ENCODE measurements at places on chromosomes 4 and X. TPM values are rescaled to one million over a fixed set of nuclear protein-coding genes. Genes with fewer than 3 reads are reported as not detected.
A peak's percentile ranks its signal among the peaks of the same experiment; 100 is the strongest.

- peak; percentile 69 for DNase-seq
Measured at GRCh38 chr4:119498527-119498926, 130.1 kb downstream of the PDE5A start.

DNA sequence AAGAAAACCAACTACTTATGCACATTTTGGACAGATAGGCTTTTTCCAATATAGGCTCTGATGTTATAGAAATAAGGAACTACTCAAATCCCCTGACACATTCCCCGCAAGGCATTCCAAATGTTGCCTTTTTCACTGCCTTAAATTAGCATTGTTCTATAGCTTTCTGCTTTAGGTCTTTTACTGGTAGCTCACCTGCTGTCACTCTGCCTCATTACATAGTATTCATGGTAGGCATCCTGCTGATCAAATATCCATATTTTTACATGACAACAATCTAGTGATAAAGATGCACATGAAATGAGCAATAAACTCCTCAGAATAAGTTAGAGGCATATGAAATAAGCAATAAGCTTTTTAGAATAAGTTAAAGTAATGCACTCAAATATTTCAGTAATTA, 542.7 kb downstream of the FAM133A start:
- DNase-seq, result no peak

DNA sequence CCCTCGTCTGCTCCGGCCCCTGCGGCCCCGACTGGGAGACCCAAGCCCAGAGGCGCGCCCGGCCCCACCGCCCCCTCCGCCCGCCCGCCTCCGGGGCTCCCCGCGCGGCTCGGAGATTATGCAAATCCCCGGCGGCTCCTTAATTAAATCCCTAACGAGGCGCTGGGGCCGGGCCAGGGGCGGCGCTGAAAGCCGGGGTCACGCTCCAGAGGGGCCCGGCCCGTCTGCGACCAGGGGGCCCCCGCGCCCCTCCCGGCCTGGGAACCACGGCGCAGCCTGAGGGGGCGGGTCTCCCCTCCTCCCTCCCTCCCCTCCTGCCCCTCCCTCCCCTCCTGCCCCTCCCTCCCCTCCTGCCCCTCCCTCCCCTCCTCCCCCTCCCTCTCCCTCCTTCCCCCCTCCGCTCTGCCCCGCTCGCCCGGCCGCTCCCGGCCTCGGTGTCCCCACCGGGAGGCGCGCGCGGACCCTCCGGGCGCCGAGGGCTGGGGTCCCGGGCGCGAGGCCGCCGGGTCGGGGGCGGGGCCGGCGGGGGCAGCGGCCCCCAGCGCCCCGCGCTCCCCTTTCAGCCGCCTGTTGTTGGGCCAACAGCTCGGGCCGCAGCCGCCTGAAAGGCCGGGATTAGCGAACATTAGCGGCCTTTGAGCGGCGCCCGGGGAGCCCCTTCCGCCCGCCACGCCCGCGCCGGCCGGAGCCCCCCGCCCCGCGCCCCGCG, 25.9 kb upstream of the FGFR3 start:
- no peak for DNase-seq

DNA sequence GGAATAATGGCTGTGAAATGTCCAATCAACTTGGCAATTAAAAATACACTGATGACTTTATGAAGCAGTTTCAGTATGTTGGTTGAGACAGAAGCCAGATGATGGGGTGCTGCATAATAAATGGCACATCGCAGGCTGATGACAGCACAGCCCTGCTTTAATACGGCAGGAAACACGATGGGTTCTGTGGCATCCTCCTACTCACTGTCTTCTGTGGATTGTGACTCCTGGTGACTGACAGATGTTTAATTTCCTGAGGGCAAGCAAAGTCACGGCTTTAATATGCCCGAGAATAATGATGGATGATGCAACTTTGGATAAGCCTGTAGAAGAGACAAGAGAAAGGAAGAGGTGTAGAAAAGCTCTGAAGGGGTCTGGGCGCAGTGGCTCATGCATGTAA, 295.4 kb downstream of the TRIML1 start:
- DNase-seq, result no peak

- peak; percentile 68 for DNase-seq
Measured at GRCh38 chrX:63657821-63658220, 127.2 kb downstream of the ARHGEF9 start.

The CFAP299 gene
- not detected for total RNA-seq

- no peak for DNase-seq
Measured at GRCh38 chr4:83974111-83974780, 438.3 kb downstream of the GPAT3 start.

DNA sequence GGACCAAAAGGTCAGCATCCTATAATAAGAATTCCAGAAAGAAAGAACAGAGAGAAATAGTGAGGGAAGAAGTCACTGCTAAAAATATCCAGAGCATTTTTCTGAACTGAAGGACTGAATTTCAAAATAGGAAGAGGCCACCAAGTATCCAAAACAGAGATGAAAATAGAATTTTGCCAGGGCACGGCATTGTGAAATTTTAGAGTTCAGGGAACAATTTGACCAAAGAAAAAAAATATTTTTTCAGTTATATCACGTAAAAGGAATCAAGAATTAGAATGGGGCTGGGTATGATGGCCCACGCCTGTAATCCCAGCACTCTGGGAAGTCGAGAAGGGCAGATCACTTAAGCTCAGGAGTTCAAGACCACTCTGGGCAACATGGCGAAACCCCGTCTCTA, 65.4 kb downstream of the FGFBP1 start:
- peak; percentile 65 for DNase-seq

- DNase-seq, result no peak
Measured at GRCh38 chr4:46123913-46124755, at the start of gene GABRG1. GABRG1 (minus strand) TSS chr4:46124054; CDS start chr4:46123913, 141 bp downstream.

GRCh38 chr4:110032603-110033002, 119.9 kb downstream of the EGF start:
- DNase-seq, result no peak

GRCh38 chrX:155612312-155613224, at the start of gene TMLHE:
TMLHE (minus strand) TSS chrX:155612952; CDS start chrX:155545276, 67,676 bp downstream.
- peak; percentile 75 for DNase-seq

The PLRG1 gene
- 34.7 TPM for total RNA-seq

DNA sequence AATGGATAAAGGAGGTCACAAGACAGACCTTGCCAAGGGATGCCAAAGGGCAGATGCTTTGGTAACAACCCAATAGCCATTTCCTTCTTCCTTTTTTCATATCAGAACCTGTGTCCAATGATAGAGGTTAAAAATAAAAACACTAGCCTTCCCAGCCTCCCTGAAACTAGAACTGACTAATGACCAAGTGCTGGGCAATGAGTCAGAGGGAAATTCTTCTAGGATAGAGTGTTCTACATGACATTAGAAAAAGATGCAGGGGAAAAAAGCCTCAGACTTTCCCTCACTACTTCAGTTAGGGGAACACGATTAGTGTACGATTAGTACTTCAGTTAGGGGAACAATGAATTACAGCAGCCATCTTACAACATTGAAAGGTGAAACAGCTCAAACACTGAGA, 29.3 kb upstream of the FAM47C start:
- DNase-seq, result no peak

- DNase-seq, result no peak
Measured at GRCh38 chrX:145821291-145821897, 3.8 kb downstream of the SLITRK2 start.

The CXCL1 gene
- 18.0 TPM for total RNA-seq

The FGF2 gene
- total RNA-seq, result 20.8 TPM

GRCh38 chrX:103793545-103793940, 16.9 kb downstream of the PLP1 start:
- no peak for DNase-seq

- no peak for DNase-seq
Measured at GRCh38 chrX:9644335-9644734, 121.3 kb downstream of the GPR143 start.

- no peak for DNase-seq
Measured at GRCh38 chr4:22021106-22021505, 72.5 kb upstream of the KCNIP4 start.

GRCh38 chr4:76363556-76364290, 57.2 kb downstream of the STBD1 start:
- no peak for DNase-seq

GRCh38 chrX:130726661-130727060, 176.3 kb downstream of the ENOX2 start:
- no peak for DNase-seq

The NSG1 gene
- total RNA-seq, result not detected

The FAM149A gene
- 13.9 TPM for total RNA-seq

DNA sequence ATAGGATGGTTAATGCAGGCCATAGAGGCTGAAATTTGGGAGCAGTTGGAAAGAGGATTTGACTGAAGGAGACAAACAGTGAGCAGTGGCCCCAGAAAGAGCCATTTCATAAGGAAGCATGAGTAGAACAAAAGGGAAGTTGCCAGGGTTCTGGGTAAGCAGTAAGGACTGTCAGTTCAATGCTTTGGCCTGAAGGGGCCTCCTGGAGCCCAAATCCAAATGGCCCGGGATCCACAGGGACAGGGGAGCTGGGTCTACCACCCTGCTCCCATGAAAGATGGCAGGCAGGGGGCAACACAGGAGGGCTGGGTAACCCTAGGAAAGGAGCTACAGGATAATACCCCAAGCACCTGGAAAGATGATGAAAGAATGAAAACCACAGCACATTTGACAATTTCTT, 4.1 kb upstream of the INTS6L start:
- DNase-seq, result no peak

DNA sequence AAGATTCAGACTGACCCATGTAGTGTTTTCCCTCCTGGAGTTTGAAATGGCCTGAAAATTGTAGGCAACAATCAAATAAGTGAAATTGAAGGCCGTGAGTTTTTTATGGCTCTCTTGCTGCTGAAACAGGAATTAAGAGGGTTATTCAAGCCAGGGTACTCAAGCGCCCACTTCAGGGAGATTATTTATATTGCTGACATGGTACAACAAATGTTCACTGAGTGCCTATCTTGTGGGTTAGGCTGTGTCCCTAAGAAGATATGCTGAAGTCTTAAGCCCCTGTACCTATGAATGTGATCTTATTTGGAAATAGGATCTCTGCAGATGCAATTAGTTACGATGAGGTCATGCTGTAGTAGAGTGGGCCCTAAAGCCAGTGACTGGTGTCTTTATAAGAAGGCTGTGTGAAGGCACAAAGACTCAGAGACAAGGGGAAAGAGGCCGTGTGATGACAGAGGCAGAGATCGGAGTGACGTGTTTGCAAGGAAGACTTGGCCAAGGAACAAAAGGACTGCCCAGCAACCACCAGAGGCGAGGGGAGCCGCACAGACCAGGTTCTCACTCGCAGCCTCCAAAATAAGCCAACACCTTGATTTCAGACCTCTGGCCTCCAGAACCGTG, 72.9 kb downstream of the MED28 start:
- no peak for DNase-seq

The TRMT44 gene
- 39.8 TPM for total RNA-seq

The SOD3 gene
- 893 TPM for total RNA-seq

The AKAP14 gene
- total RNA-seq, result not detected

The FGF16 gene
- not detected for total RNA-seq

DNA sequence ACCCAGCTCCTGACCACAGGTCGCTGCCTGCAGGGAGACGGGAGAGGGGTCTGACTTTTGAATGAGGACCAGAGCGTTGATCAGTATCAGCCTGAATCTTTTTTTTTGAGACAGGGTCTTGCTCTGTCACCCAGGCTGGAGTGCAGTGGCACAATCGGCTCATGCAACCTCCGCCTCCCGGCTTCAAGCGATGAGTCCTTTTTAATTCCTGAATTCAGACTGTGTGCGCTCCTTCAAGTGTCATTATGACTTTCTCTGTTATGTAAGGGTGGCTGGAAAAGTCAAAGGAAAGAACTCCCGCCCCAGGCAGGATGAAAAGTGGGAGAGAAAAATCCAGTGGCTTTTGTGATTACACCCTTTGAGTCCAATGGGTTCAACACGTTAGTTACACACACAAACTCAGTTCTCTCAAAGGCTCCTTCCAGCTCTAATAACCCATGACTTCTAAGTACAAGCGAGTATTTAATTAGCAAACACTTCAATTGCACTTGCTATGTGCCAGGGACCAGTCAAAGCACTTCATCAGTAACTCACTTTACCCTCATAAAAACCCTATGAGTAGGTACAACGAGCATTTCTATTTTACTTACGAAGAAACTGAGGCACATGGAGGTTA, 44.4 kb downstream of the PDHA1 start:
- DNase-seq, result no peak

- DNase-seq, result no peak
Measured at GRCh38 chr4:62399242-62399641, 1199.1 kb downstream of the ADGRL3 start.

The BEX5 gene
- total RNA-seq, result not detected

DNA sequence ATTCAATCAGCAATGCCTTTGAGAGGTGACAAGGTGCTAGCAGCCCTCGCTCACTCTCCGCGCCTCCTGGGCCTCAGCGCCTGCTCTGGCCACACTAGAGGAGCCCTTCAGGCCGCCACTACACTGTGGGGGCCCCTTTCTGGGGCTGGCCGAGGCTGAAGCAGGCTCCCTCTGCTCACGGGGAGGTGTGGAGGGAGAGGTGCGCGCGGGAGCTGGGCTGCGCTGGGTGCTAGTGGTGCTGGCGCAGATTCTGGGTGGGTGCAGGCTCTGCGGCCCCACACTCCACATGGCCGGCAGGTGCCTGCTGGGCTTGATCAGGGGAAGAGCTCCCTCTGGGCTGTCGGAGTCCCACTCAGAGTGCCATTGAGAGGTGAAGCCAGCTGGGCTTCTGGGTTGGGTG, 351.0 kb downstream of the GASK1B start:
- no peak for DNase-seq

The CSN1S1 gene
- not detected for total RNA-seq

The MAGEA4 gene
- total RNA-seq, result not detected

The NR3C2 gene
- 42.3 TPM for total RNA-seq

GRCh38 chr4:90958256-90958895, 831.2 kb downstream of the CCSER1 start:
- no peak for DNase-seq

The TLR3 gene
- total RNA-seq, result 19.9 TPM

- DNase-seq, result no peak
Measured at GRCh38 chrX:73877687-73878086, 314.7 kb downstream of the CHIC1 start.

GRCh38 chrX:44063606-44064005, 90.4 kb upstream of the NDP start:
- DNase-seq, result no peak

The NSDHL gene
- 8.8 TPM for total RNA-seq

The DEFB131A gene
- not detected for total RNA-seq

DNA sequence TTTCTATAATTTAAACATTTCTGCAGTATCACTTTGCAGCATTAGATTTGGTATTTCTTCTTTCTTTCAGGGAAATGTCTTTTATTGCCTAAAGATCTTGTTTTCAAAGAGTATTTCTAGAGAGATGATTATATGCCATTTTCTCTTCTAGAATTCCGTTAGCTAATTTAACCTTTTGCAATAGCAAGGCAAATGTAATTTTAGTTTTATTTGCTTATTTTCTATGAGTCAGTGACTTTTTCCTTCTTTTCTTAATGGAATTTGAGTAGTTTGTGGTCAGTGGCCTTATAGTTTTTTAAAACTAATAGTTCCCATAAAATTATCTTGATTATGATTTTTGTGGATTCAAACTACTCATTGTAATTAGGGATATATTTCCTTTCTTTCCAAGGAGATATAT, 72.2 kb downstream of the CCKAR start:
- no peak for DNase-seq

GRCh38 chr4:89247951-89248350, 59.6 kb downstream of the GPRIN3 start:
- DNase-seq, result no peak

The FIP1L1 gene
- total RNA-seq, result 20.4 TPM

The GABRG1 gene
- total RNA-seq, result under 0.01 TPM

GRCh38 chr4:62804075-62804474, 1603.9 kb downstream of the ADGRL3 start:
- DNase-seq, result no peak

Measured in ascending aorta (tissue), 2 donors.